ENCODE measurements at places on chromosomes 7 and 10.

- DNase-seq, result no peak
These were observed 9.0 kb downstream of the CD36 start for GRCh38 chr7:80647436-80647835.

GRCh38 chr10:100341953-100342626, 4.9 kb upstream of the SCD start:
- DNase-seq, result peak; percentile 15

- no peak for DNase-seq
These were observed 5.5 kb downstream of the NCOA4 start for GRCh38 chr10:46024948-46025347.

DNA sequence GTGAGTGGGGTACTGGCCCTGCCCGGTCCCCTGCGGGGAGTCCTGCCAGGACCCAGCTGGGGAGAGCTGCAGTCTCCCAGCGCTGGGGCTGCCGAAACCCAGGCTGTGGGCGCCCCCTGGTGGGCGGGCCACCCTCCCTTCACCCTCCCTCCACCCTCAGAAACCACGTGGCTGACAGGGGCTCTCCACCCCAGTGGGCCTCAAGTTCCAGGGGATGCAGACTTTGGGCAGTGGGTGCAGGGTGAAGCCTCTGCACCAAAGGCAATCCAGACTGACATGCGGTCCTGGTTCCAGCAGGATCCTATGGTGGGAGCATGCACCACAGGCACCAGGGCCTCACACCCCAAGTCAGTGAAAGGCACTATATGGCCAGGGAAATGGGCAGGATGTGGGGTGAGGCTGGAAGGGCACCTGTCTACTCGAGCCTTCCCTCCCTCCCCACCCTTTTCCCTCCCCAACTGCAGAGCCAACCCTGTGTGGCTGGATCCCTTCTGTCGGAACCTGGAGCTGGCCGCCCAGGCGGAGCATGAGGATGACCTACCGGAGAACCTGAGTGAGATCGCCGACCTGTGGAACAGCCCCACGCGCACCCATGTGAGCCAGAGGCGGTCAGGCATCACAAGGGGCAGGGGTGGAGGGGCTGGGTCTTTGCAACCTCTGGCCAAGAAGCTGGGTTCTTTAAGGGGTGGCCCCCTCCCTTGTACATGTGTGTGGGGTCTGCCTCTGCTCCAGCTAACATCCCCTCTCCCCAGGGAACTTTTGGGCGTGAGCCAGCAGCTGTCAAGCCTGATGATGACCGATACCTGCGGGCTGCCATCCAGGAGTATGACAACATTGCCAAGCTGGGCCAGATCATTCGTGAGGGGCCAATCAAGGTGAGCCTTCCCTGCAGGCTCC, 38.8 kb downstream of the PSAP start:
- no peak for DNase-seq

DNA sequence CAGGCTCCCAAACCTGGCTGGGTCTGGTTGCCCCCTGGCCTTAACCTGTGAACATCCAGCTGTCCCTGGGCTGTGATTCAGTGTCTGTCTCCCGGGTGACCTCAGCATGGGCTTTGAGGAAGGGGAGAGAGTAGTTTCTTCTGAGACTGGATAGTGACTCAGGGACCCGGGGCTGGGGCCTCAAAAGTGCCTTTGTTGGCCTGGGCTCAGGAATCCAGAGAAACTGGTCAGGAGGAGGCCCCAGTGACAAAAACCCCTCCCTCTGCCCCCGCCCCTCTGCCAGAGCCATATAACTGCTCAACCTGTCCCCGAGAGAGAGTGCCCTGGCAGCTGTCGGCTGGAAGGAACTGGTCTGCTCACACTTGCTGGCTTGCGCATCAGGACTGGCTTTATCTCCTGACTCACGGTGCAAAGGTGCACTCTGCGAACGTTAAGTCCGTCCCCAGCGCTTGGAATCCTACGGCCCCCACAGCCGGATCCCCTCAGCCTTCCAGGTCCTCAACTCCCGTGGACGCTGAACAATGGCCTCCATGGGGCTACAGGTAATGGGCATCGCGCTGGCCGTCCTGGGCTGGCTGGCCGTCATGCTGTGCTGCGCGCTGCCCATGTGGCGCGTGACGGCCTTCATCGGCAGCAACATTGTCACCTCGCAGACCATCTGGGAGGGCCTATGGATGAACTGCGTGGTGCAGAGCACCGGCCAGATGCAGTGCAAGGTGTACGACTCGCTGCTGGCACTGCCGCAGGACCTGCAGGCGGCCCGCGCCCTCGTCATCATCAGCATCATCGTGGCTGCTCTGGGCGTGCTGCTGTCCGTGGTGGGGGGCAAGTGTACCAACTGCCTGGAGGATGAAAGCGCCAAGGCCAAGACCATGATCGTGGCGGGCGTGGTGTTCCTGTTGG, at the start of gene CLDN4:
TSS of gene CLDN4 (plus strand) at position 316 of the 903 bp plus-strand sequence. CDS start at position 522, 206 bp downstream.
- DNase-seq, result no peak

DNA sequence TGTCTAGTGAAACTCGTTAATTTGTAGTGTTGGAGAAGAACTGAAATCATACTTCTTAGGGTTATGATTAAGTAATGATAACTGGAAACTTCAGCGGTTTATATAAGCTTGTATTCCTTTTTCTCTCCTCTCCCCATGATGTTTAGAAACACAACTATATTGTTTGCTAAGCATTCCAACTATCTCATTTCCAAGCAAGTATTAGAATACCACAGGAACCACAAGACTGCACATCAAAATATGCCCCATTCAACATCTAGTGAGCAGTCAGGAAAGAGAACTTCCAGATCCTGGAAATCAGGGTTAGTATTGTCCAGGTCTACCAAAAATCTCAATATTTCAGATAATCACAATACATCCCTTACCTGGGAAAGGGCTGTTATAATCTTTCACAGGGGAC, 187.6 kb downstream of the CFTR start:
- DNase-seq, result no peak

DNA sequence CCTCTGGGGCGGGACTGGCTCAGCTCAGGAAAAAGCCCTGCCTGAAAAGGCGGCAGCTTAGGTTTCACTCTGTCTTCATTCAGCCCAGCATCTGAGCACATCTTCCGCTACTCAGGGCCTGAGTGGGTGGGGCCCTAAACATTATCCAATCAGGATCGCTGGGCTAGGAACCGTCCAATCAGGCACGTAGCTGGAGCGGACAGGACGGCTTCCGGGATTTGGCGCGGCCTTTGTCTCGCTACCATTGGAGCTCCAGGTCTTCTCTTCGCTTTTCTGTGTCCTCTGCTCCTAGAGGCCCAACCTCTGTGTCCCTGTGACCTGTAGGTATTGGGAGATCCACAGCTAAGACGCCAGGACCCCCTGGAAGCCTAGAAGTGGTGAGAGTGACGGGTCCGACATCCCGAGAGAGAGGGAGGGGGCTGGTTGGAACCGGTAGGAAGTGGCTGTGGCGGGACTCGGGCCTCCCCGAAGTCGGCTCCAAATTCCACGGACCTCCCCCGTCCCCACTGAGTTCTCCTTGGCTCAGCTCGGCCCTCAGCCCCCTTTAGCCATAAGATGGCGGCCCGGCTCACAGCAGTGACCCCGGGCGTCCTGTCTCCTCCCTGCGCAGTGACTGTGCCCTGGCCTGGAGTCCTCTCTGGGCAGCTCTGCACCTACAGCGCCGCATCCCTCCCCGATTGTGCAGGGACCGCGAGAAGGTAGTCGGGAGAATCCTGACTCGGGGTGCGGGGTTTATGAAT, 99.1 kb downstream of the ZNF680 start:
- DNase-seq, result no peak

DNA sequence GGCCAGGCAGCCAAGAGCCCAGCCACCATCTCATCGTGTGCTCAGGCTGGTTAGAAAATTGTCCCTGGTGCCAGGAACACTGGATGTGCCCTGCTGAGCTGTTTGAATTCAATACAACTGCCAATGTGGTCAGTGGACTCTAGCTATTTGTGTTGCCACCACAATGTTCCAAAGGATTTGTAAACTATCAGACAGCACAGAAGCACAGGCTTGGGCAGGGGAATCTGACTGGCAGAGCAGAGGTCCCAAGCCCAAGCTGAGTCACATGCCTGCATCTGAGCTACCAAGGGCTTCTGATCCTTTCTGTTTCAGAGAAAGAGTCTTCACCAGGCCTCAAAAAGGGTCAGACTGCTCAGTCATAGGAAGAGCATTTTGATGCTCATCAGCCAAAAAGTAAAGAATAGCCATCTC, 232.1 kb upstream of the SEMA3C start:
- DNase-seq, result no peak

- no peak for DNase-seq
These were observed 53.6 kb upstream of the INSYN2A start for GRCh38 chr10:127250031-127250430.

GRCh38 chr10:110115784-110116520, 91.5 kb upstream of the MXI1 start:
- no peak for DNase-seq
